ENCODE measurements at places on chromosomes 6 and 20.

GRCh38 chr6:111552958-111553357 lies 52.7 kb downstream of the TRAF3IP2 start:
- no peak for DNase-seq

DNA sequence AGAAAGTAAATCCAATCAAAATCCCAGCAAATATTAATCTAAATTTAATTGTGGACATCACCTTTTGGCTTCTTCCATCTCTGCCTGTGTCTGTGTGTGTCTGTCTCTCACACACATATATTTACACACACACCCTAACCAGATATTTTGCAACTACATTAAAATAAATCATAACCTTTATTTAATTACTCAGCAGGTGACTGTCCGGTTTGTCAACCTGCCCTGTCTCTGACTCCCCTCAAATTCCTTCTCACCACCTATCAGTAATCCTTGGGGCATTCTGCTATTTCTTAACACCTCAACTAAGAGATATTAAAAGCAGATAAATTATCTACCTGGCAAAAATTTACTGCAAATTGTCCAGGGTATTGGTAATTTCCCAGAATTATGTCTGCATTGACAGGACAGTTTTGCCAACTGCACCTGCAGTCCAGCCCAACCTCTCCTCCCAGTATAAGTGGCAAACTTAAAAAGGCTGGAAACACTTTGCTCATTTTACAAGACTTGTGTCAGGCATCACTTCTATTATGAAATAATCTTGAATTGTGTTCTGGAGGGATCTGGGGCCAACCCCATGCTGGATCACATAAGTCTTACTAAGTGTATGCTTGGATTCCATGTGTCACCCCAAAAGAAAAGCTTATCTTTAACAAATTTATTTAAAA lies 216.1 kb downstream of the GMDS start:
- DNase-seq: no peak

DNA sequence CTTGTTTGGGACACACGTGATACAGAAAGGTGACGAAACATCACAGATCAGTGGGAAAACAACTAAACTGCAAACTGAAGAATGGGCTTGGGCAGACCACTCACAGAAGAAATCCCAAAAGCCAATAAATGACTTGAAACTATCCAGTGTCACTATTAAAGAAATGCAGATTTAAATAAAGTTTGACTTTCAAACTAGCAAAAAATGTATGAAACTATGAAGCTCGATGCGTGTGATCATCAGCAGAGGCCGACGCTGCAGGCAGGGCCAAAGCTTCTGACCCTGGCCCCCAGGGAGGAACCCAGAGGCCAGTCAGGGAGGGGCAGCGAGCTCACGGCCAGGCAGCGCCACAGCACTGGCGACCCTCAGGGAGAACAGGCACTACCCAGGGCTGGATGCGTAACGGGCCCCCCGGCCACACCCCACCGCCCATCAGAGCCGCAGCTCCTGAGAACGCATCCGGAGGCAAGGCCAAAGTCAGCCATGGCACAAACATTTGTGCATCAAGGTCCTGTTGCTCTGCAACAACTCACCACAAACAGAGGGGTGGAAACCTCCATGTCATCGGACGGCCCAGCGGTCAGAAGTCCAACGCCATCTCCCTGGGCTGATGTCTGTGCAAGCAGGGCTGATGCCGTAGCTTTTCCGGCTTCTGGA lies 94.1 kb downstream of the YTHDF1 start:
- no peak for DNase-seq

GRCh38 chr6:116127771-116128493 lies 2.0 kb upstream of the COL10A1 start:
- peak; percentile 73 for DNase-seq

GRCh38 chr6:108616544-108616943 lies 55.8 kb downstream of the FOXO3 start:
- DNase-seq: no peak

- no peak for DNase-seq
Measured at GRCh38 chr6:75556240-75556639, 45.4 kb upstream of the SENP6 start.

DNA sequence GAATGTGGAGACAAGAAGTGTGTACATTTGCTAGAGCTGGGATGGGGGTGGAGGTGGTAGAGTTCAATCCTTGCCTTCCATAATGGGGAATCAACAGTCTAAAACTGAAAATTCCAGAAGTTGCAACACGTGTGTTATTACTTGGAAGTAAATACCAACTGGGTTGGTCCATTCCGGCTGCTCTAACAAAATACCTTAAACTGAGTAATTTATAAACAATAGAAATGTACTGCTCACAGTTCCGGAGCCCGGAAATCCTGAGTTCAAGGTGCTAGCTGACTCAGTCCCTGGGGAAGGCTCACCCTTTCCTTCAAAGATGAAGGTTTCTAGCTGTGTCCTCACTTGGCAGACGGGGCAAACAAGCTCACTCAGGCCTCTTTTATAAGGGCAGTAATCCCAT lies 59.0 kb downstream of the RIN2 start:
- DNase-seq: peak; percentile 57

Measured in HepG2 (cell line).